ENCODE measurements at places on chromosomes 1 and 21.

DNA sequence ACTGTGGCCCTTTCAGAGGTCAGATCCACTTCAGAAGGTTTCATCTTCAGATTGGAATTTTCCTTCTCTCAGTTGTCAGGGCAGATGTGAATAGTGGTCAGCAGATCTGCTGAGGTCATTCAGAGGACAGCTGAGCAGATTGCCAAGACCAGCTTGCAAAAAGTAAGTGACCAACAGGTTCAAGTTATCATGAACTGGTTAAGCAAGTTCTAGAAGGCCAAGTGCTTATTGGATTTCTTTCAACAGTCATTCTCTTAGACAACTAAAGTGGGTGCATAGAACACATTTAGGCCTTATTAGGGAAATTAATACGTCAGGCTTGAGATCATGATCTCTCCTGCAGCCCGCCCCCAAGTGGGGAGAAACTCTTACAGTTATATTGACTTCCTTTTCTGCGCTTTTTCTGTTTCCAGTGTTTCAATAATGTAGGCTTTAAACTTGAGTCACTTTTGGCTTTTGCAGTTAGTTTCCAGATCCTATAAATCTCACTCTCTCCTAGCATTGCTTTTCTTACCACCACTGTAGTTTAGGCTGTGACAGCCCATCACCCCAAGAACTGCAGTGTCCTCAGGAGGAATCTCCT is 96.4 kb downstream of the C1orf21 start:
- DNase-seq = no peak

GRCh38 chr1:42735477-42736105 is 4.4 kb downstream of the CLDN19 start:
- DNase-seq = no peak

GRCh38 chr1:79657951-79658658 is 651.6 kb upstream of the ADGRL4 start:
- DNase-seq = no peak

DNA sequence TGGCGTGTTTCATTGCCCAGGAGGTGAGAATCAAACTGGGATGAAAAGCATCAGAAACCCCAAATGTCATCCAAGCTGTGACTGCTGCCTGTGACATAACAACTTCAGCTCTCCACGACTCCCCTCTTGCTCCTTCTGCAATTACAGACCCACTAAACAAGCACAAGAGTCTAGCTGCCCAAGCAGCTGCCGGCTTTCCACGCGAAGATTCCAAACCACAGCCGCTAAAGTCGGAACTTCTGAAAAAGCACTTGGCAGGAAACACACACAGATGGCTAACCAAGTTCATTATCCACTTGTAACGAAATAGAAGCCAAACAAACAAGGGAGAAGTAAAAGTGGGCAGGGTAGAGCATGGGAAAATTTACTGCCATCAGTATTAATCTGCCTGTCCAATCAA is 198.1 kb downstream of the SLC35F3 start:
- no peak for DNase-seq

DNA sequence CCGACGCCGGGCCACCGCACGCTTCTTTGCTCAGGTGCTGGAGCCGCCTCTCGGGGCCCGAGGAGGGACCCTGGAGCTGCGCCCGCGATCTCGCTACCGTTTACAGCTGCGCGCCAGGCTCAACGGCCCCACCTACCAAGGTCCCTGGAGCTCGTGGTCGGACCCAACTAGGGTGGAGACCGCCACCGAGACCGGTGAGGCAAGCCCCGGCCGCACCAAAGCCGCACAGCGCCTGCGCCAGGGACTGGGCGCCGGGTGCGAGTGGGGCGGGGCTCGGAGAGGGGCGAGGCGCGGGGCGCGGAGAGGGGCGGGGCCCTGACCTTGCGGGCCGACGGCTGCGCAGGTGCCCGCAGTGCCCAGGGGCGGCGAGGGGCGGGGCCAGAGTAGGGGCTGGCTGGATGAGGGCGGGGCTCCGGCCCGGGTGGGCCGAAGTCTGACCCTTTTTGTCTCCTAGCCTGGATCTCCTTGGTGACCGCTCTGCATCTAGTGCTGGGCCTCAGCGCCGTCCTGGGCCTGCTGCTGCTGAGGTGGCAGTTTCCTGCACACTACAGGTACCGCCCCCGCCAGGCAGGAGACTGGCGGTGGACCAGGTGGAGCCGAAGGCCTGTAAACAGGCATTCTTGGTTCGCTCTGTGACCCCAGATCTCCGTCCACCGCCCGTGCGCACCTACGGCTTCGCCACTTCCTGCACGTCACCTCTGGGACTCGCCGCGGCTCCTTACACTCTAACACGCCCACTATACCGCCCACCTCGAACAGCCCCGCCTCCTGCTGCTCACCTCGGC is 9.8 kb upstream of the CDC20 start:
- DNase-seq = no peak

- no peak for DNase-seq
Observed at GRCh38 chr21:15159382-15160020, 94.7 kb upstream of the NRIP1 start.
